Sigmoid colon (tissue), 7 donors: ENCODE measurements at places on chromosomes 3 and 15. TPM values are rescaled to one million over a fixed set of nuclear protein-coding genes. Genes with fewer than 3 reads are reported as not detected.

Gene ISL2
- total RNA-seq: 3.0 TPM

Gene TMEM202
- total RNA-seq: not detected

GRCh38 chr3:54578417-54578816 lies 349.4 kb downstream of the LRTM1 start:
- no peak overlapping the region for H3K4me3 ChIP-seq
- H3K27ac ChIP-seq: no peak overlapping the region
- no peak for DNase-seq
- no peaks in the 10 kb centered on the region for H3K4me1 ChIP-seq

GRCh38 chr3:45932112-45932511 lies 11.2 kb upstream of the CXCR6 start:
- peak; percentile 42 for DNase-seq
- peaks cover 56% of the 10 kb centered on the region for H3K36me3 ChIP-seq
- no peak overlapping the region for H3K27ac ChIP-seq
- H3K27me3 ChIP-seq: no peaks in the 10 kb centered on the region

DNA sequence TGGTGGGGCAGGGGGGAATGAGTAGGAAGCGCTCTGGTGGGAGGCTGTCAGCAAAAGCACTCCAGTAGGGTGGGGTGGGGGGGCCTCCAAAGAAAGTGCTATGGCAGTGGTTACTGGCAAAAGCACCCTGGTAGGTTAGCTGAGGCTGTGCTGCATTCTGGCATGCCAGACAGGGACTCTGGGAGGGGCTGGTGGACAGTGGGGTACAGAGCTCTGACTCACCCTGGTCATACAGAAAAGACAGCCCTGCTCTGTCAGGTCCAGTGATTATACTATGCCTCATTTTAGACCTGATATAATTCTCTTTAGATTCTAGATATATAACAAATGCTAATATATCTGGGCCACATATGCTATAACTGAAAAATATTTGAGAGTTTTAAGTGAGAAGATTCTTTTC lies 82.8 kb upstream of the CPNE4 start:
- H3K4me1 ChIP-seq: no peaks in the 10 kb centered on the region
- H3K27me3 ChIP-seq: no peaks in the 10 kb centered on the region
- H3K4me3 ChIP-seq: no peak overlapping the region
- DNase-seq: no peak

DNA sequence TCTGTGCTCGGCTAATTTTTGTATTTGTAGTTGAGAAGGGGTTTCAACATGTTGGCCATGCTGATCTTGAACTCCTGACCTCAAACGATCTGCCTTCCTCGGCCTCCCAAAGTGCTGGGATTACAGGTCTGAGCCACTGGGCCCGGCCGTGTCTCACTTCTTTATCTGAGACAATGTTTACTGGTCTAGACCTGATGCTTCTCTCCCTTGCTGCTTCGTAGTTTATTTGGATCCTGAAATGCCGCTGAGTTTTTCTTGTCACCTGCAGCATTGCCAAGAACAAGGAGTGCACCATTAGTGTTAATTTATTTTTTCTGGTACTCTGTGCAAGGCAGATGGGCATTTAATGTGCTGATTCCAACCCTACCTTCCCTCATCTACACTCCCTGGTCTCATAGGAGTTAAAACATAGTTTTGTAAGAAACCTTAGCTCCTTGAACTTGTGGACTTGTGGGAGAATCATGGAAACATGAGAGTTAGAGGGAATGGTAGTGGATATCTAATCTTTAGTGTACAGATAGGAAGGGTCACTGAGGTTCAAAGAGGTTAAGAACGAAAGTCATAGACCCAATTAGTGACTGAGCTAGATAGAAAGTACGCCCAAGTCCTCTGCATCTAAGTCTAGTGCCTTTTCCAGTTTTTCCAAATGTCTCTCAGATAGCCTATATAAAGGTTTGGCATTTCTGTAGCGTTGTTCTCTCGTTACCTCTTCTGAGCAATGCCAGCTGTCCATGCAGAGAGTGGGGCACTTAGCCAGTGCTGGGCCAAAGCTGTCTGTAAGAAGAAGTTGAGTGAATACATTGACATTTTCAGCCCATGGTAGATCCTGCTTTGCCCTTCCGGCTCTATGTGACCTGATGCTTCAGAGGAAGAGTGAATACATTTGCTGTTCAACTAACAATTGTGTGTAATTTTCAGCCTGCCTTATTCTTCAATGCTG lies 244.1 kb downstream of the LPP start:
- no peak for DNase-seq
- H3K36me3 ChIP-seq: no peaks in the 10 kb centered on the region
- H3K4me3 ChIP-seq: no peak overlapping the region
- H3K27ac ChIP-seq: peak overlapping the region; percentile 15
- peaks cover 54% of the 10 kb centered on the region for H3K4me1 ChIP-seq

DNA sequence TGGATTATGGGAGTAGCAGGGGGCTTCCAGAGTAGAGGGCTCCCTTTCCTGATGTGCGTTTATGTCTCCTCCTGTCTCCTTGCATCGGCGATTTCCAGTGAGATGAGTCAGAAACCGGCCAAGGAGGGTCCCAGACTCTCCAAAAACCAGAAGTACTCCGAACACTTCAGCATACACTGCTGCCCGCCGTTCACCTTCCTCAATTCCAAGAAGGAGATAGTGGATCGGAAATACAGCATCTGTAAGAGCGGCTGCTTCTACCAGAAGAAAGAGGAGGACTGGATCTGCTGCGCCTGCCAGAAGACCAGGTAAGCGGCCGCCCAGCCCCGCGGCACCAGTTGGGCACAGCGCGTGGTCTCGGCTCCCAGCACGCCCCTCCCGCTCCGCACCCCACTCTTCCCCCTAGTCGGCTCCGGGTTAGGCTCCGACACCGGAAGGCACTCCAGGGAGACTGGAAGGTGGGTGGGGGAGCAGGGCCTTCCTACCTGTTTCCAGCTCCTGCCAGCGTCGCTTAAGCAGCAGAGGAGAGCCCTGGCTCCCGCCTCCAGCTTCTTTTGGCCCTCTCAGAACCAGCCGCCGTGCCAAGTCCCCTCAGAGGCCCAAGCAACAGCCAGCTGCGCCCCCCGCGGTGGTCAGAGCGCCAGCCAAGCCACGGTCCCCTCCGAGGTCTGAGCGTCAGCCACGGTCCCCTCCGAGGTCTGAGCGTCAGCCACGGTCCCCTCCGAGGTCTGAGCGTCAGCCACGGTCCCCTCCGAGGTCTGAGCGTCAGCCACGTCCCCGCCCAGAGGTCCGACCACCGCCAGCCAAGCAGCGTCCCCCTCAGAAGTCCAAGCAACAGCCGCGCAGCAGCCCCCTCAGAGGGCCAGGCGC lies 34.7 kb downstream of the MOBP start:
- H3K36me3 ChIP-seq: no peaks in the 10 kb centered on the region
- H3K4me3 ChIP-seq: no peak overlapping the region
- peaks cover 12% of the 10 kb centered on the region for H3K27me3 ChIP-seq
- no peak for DNase-seq
- H3K4me1 ChIP-seq: no peaks in the 10 kb centered on the region
- no peak overlapping the region for H3K27ac ChIP-seq

GRCh38 chr3:195082811-195083210 lies 188.1 kb downstream of the XXYLT1 start:
- no peak overlapping the region for H3K4me3 ChIP-seq
- H3K36me3 ChIP-seq: no peaks in the 10 kb centered on the region
- no peaks in the 10 kb centered on the region for H3K27me3 ChIP-seq

GRCh38 chr3:134827213-134827612 lies 32.2 kb downstream of the EPHB1 start:
- DNase-seq: no peak
- no peak overlapping the region for H3K4me3 ChIP-seq
- no peaks in the 10 kb centered on the region for H3K27me3 ChIP-seq
- no peak overlapping the region for H3K27ac ChIP-seq
- H3K4me1 ChIP-seq: no peaks in the 10 kb centered on the region
- no peaks in the 10 kb centered on the region for H3K36me3 ChIP-seq
